Activated naive CD8-positive, alpha-beta T cell treated with anti-CD3 and anti-CD28 coated beads, Interleukin-2, amount 50 U/mL, for 16 hours (primary cell): ENCODE measurements at places on chromosomes 11 and 22.

GRCh38 chr11:127226949-127227348, 226.4 kb upstream of the KIRREL3 start:
- DNase-seq = no peak

DNA sequence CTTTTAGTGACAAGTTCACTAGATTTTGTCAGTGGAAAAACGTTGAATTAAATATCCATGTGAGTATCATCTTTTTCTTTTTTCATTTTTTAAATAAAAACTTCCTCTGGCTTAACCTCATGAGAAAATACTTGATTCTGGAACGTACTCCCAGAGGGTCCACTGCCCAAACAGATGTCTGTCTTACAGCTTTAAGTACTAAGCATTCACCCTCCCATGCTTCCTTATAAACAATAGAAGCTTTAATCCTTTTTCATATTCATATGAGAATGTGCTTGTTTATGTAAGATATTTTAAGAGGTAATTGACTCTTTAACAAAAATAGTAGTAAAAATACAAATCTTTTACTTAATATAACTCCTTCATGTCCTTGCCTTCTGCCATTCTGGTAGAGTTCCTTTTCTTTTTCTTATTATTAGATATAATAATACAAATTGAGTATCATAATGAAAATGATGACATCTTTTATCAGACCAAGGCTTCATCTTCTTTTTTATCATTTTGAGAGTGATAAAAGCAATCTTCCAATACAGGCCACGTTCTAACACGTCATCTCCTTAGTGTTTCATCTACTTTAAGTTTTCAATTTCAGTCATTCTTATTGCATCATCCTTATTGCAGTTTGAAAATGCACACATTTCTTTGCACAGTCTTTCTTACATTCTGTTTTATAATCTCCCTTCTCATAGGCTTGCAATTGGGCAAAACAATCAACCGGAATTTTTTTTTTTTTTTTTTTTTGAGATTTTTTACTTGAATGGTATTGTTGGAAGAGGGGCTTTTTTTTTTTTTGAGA, 69.5 kb upstream of the MYO18B start:
- DNase-seq = no peak

DNA sequence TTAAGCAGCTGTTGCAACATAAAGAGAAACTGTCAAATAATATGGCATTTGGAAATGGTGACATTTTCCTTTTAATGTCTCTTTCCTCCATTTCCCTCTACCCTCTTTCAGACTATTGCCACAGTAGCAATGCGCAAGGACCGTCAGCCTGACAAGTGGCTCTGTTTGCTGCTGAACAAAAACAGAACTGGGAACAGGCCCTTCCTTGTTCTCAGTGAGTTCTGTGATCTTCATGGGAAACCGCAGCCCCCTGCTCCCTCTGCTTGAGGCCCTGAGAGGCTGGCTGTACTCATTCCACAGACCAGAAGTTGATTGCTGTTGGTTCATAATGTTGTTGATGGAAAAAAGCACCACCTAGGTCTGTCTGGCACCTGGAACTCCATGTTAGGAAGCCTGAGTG, 559.7 kb downstream of the OPCML start:
- DNase-seq = no peak

DNA sequence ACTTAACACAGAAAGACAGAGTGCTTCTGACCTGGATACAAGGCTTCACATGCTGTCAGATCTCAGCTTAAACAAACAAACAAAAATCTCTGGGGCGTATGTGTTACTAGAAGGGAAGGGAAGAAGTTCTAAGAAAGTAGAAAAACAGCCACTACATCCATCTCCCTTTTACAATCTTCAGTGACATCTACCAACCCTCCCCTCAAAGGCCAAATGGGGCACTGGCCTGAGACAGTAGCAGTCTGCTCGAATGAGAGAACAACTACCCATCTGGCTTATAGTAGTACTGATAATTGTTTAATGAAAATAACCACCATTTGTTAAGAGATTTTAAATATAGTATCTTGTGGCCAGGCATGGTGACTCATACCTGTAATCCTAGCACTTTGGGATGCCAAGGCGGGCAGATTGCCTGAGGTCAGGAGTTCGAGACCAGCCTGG, 29.4 kb downstream of the CCDC83 start:
- no peak for DNase-seq

GRCh38 chr11:119722281-119722794, 6.7 kb downstream of the NECTIN1 start:
- no peak for DNase-seq

GRCh38 chr11:19978668-19979518, 181.4 kb downstream of the DBX1 start:
- no peak for DNase-seq

DNA sequence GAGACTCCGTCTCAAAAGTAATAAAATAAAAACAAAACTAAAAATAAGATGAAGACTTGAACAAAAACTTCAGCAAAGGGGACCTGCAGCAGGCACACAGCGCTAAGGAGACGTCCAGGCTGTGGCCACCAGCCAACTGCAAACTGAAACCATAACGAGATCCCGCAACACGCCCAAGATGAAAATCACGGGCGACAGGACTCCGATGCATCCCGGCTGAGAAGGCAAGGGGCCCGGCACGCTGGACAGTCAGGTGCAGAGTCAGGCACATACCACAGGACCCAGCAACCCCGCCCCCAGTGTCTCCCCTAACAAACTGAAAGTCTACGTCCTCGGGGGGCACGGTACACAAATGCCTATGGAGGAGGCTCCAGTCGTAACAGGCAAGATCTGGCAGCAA, 9.2 kb downstream of the HRAS start:
- DNase-seq = no peak

GRCh38 chr22:44396021-44396726, 83.4 kb upstream of the SHISAL1 start:
- DNase-seq = no peak
